ENCODE measurements at places on chromosomes 13 and 19.
A peak's percentile ranks its signal among the peaks of the same experiment; 100 is the strongest.

DNA sequence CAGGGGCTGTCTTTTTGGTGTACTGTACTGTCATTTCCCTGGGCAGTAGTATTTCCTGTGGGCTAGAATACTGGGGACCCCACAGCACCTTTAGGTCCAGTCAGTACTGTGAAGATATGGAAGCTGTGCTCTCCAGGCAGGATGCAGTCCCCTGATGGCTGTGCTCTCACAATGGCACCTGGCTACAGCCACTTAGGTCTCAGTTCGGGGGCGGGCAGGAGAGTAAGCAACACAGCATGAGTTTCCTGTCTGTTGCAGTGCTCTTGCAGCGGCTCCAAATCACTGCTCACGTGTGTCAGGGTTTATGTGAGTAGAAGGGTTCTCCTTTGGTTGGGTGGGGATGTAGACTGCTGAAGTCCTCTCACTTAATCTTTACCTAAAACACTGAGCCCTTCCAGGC lies 810.4 kb downstream of the DACH1 start:
- no peak for DNase-seq

DNA sequence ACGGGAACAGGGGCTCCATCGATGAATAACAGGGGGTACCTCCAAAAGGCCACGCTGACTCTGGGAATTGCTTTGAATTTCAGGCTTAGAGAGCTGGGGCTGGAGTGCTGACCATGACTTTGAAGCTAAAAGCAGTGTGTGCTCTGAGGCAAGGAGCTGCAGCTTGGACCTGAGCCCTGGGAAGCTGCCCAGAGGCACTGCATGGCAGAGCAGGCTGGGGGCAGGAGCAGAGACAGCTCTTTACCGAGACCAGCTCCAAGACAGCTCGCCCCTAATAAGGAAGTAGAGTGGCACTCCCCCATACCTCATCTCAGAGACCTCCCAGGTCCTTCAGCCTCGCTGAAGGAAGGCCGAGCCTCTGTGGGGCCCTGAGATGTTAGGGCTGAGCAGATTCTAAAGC lies 200.2 kb downstream of the COL4A1 start:
- DNase-seq, result no peak

- DNase-seq, result no peak
Observed at GRCh38 chr19:11168568-11168967, 13.0 kb upstream of the SPC24 start.

DNA sequence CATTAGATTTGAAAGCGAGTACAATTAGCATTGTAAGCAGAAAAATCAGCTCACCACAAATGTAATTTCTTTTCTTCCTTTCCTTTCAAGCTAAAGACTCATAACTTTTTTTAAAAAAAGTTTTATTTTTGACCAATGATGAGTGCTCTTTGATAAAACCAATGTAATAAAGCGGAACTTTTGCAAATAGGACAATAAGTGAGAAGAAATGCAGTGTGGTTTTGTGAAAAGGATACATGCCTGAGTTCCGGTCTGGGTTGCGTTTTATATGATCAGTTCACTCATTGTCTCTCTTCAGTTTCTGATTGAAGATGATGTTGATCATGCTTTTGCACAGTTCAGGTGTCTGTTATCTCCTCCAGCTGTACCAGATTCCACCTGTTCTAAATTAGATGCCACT lies 274.4 kb downstream of the KLF12 start:
- no peak for DNase-seq

DNA sequence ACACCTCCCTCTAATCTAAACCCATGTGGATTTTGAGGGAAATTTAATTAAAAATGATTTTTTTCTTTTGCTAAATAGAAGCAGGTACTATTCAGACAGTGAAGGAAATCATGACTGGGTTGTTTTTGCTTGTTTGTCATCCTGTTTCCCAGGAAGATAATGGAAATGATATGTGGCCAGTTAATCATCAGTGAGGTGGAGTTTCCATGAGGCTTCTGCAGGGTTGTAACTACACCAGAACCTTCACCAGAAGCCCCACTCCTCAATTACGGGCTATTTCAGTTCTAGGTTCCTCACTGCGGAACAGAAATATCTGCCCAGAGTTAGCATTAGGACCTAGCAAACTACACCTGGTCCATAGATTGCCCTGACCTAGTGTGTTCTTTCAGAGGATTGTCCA lies 394.0 kb downstream of the DLEU7 start:
- DNase-seq, result no peak

DNA sequence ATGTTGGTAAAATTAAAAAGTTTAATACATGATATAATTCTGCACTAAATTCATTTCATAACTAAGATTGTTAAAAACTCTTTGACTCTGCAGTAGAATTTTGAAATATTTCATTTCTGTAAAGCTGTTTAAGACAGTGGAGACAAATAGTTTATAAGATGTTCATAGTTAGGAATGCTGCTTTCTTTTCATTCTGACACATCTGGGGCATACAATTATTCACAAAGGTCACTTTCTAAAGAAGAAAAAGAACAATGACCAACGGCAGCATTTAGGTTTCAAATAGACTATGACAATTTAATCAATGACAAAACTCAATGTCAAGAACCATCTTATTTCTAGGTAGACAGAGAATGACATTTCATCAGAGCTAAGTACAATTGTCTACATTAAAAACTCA lies 1422.1 kb downstream of the PCDH9 start:
- no peak for DNase-seq

DNA sequence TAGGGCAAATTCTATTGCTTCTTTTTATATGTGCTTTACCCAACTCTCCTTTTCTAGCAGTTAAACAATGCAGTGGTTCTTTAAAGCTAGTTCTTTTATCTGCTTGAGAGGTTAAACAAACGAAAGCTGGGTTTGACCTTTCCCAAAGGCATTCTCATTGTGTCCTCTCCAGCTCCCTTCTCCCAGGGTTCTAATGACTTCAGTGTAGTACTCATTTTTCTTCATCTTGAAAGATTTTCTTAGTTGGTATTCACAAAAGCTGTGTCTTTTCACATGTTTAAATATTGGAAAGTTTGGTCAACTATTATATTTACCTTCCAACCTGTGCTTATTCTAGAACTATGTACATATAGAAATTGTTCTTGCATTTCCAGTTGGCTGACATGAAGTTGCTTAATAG lies 1.5 kb downstream of the WASF3 start:
- no peak for DNase-seq

DNA sequence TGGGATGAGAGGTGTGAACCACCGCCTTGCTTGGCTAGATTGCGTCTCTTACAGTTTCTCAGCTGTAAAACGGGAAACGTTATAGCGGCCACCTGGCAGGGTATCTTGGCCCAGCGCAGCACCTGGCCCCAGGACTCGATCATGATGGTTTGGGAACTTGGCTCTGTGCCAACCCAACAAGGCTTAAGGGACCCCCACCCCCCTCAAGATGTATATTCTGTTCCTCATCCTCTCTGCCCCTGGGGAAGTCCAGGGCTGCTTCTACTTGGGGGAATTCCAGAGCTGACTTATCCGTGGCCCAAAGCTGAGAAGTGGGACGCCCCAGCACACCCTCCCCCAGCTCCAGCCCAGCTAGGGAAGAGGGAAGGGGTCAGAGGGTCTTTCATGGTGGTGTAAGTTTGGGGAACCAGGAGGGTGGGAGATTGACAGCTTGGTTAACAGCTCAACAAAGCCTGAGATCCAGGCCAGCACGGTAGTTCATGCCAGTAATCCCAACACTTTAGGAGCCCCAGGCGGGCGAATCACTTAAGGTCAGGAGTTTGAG lies 695 bp downstream of the ICAM1 start:
- DNase-seq, result no peak

DNA sequence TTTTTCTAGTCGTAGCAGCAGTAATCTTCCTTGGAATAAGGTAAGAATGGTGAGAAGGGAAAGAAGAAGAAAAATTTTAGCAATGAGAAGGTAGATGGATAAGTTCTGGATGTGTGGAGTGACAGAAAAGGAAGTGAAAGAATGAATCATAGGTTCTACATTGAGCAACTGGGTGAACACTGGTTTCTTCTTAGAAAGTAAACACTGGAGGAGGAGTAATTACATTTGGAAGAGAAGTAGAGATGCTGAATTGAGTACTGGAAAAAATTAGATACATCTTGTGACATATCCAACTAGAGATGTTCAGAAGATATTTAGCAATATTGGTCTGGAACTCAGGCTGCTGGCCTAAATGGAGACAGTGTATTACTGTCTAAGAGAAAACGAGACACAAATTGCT lies 148.5 kb downstream of the GPC5 start:
- DNase-seq, result no peak

GRCh38 chr13:40152922-40153321 lies 497.5 kb downstream of the COG6 start:
- no peak for DNase-seq

DNA sequence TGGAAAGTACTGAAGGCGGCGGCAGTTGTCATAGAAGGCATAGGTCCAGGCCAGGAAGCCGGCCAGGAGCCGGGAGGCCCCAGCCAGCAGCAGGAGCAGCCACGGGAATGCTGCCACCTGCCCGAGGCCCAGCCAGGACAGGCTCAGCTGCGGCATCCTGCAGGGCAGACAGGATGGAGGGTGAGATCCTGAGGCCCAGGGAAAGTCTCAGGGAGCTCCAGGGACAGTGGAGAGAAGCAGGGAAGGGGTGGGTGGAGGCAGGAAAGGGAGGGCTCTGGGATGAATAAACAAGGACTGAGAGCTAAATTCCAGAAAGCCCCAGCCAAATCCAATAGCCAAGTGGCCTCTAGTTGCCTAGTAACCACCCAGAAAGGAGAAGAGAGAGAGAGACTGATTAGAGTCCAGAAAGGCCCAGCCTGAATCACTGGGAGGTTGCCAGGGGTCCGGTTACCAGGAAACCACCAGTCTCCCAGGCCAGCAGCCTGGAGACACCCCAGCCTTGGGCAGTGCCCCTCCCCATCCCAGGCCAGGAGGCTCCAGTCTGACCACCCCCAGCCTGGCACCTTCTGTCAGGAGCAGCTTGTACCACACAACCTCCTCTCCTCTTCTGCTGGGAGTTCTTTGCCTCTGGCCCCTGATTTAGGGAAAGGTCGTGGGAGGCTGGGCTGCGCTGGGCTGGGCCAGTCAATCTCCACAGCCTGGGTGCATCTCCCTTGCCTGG lies 7.5 kb upstream of the OR10H5 start:
- DNase-seq, result no peak

DNA sequence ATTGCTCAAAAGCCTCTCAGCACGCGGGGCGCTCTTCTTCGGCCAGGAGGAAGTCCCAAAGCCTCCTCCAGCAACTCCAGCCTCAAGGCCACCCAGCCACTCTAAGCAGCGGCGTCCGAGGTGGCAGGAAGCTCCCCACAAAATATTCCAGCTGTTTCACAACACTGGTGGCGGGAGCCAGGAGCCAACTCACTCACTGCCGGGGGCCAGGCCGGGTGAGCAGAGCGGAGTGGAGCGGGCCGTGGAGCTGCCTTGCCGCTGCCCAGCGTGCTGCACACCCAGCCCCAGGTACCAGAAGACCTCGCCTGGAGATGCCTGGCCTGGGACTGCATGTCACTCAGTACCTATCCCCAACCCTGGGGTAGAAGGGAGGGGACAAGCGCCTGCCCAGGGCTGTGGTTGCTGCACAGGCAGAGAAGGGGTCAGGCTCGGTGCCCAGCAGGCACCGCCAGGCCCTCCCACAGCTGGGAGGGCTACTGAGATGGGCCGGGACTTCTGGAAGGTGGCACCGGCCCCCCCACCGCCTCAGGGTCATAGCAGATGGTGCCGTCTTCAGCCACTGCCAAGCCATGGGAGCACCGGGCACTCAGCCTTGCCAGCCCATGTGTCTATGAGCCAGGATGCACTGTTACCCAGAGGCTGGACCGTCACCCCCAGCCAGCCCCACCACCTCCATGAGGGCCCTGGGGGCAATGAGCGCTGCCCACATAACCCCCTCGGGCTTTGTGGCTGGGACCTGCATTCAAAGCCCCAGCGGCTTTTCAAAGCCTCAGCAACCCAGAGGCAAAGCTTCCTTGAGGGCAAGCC lies 59.2 kb downstream of the MLLT1 start:
- DNase-seq, result no peak

- DNase-seq, result no peak
Observed at GRCh38 chr19:13506471-13506820, at the start of gene CACNA1A. Gene CACNA1A, minus strand, starts transcription at chr19:13506479. Its CDS starts 255 bp downstream, at chr19:13506224.

GRCh38 chr19:35350591-35350990 lies 2.9 kb downstream of the FFAR1 start:
- DNase-seq, result no peak

- no peak for DNase-seq
Observed at GRCh38 chr13:89150362-89150761, 1479.2 kb downstream of the SLITRK5 start.

DNA sequence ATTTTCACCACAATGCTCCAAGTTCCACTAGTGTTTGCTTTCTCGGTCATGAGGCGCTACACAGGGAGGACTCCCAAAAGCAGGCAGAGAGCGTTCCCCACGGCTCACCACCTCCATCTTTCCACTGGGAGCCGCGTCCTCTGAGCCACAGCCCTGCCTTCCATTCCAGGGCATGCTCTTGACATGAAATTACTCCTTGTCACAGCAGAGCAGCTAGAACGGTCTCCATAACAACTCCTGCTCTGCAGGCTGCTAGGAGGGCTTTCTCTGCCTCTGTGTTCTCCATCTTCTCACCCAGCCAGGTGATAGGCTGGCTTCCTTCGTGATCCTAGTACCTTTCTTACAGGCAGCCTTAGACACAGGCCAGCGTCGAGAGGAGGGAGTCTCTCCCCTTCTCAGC lies 171.8 kb upstream of the UBL3 start:
- no peak for DNase-seq

GRCh38 chr19:29501816-29502580 lies 23.8 kb upstream of the VSTM2B start:
- DNase-seq, result no peak

GRCh38 chr19:37362733-37363132 lies 8.2 kb upstream of the ZNF527 start:
- no peak for DNase-seq

- no peak for DNase-seq
Observed at GRCh38 chr19:32877323-32877912, 7.9 kb upstream of the SLC7A9 start.

- DNase-seq, result no peak
Observed at GRCh38 chr13:113902481-113902880, 38.6 kb upstream of the GAS6 start.

GRCh38 chr19:2060884-2061494 lies 9.9 kb upstream of the MKNK2 start:
- no peak for DNase-seq

DNA sequence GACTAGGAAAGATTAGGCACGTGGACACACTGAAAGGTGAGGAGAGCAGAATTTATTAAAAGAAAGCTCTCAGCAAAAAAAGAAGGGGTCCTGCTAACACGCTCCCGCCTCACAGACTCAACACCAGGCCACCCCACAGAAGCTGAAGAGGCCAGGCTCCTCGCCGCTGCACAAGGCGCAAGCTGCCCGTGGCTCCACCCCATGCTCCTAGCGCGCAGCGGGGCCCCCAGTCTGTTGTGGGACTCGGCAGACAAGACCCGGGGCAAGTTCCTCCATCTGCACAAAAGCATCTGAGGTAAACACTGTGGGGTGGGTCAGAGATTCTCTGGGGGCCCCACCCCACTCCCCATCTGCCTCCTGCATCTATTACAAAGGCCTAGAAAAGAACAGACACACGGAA lies 1462.4 kb downstream of the EFNB2 start:
- no peak for DNase-seq

GRCh38 chr13:38641164-38641948 lies 45.5 kb upstream of the FREM2 start:
- DNase-seq, result no peak

GRCh38 chr13:77002590-77003190 lies 10.8 kb downstream of the CLN5 start:
- no peak for DNase-seq

- peak; percentile 12 for DNase-seq
Observed at GRCh38 chr19:9847087-9847671, 12.1 kb downstream of the PIN1 start.

All from activated naive CD4-positive, alpha-beta T cell (primary cell).